ENCODE measurements at places on chromosomes 11 and 22. TPM values are rescaled to one million over a fixed set of nuclear protein-coding genes. Genes with fewer than 3 reads are reported as not detected.

MMP8 gene
- 1.0 TPM for total RNA-seq

DNA sequence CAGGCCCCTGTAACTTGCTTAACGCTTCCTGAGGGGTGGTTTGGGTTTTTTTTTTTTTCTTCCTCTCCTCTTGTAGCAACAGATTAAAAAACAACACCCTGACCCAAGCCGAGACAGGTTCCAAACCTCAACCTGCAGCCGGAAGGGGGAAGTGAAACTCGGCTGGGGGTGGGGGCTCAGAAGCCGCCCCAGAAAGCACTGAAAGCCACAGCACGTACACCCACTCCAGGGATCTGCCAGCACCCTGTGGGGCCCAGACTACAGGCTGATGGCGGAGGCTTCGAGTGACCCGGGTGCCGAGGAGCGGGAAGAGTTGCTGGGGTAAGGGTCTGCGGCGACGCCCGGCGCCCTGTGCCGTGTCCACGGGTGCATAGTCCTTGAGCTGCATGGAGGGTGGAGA lies at the start of gene LSP1:
LSP1 (plus strand) TSS at position 208 of the 400 bp plus-strand sequence; CDS start at position 269, 61 bp downstream.
- DNase-seq = no peak

DNA sequence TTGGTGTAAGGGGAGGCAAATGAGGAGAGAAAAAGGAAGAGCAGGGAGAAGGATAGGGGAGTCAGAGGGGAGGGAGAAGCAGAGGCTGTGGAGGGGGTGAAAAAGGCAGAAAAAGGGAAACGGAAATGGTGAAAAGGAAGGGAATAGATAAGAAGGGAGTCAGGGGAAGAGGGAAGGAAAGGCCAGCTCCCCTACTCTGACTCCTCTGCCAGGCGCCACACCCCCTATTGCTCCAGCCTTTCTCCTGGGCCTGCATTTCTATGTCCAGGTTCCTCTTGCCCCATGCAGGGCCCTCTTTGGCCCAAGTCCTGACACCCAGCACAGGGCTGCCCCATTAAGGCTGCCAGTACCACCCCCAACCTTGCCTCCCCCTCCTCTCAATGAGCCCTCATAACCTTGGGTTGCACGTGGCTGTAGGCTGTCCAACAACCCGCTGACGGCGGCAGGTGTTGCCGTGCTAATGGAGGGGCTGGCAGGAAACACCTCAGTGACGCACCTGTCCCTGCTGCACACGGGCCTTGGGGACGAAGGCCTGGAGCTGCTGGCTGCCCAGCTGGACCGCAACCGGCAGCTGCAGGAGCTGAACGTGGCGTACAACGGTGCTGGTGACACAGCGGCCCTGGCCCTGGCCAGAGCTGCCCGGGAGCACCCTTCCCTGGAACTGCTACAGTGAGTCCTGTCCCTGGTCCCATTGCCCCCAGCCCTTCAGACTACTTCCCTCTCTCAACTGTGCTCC lies 3.4 kb upstream of the NHERF4 start:
- no peak for DNase-seq

GRCh38 chr22:48432781-48433518 lies 1394.7 kb downstream of the BRD1 start:
- DNase-seq = no peak

GRCh38 chr22:46062232-46062615 lies 85.3 kb upstream of the WNT7B start:
- DNase-seq = no peak

- no peak for DNase-seq
Measured at GRCh38 chr22:40714499-40715337, 35.4 kb downstream of the MCHR1 start.

- DNase-seq = no peak
Measured at GRCh38 chr22:44031158-44031952, 7.3 kb downstream of the PARVB start.

GRCh38 chr11:75668451-75669297 lies at the start of gene MAP6:
TSS of gene MAP6 (minus strand) at chr11:75669038. CDS start at chr11:75668369, 669 bp downstream.
- no peak for DNase-seq
